ENCODE measurements at places on chromosomes 16 and 17. TPM values are rescaled to one million over a fixed set of nuclear protein-coding genes. Genes with fewer than 3 reads are reported as not detected.

The C16orf54 gene
- total RNA-seq: not detected

The OSGIN1 gene
- 38.5 TPM for total RNA-seq

The SLC16A5 gene
- 20.6 TPM for total RNA-seq

The ATP2A1 gene
- total RNA-seq: 2.7 TPM

The BEAN1 gene
- 2.5 TPM for total RNA-seq

The IKZF3 gene
- total RNA-seq: not detected

The ALDH3A1 gene
- 928 TPM for total RNA-seq

The BAHCC1 gene
- total RNA-seq: 18.2 TPM
